ENCODE measurements at places on chromosomes 3 and 15.
A peak's percentile ranks its signal among the peaks of the same experiment; 100 is the strongest.

- DNase-seq, result no peak
Observed at GRCh38 chr15:52559575-52559974, 9.3 kb downstream of the ARPP19 start.

GRCh38 chr3:154356009-154356408, 31.7 kb upstream of the DHX36 start:
- DNase-seq, result no peak

- no peak for DNase-seq
Observed at GRCh38 chr3:147408188-147409100, 721 bp upstream of the ZIC1 start.

DNA sequence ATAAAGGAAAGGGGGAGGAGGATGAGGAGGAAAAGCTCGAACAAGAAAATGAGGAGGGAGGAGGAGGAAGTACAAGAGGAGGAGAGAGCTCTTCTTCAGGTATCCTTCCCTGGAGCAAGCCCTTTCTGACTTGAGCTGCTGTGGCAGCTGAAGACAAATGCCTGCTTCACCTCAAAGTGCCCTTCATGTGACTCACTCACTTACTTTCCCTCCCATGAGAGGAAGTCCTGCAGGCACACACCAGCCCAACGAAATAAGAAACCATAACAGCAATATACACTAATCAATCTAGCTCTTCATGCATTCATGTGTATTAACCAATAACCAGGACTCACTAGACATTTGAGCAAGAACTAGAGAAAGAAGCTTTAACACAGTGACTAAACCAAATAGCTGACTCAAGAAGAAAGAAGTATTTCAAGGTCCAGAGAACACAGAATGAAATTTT, 251.9 kb downstream of the IGSF11 start:
- no peak for DNase-seq

DNA sequence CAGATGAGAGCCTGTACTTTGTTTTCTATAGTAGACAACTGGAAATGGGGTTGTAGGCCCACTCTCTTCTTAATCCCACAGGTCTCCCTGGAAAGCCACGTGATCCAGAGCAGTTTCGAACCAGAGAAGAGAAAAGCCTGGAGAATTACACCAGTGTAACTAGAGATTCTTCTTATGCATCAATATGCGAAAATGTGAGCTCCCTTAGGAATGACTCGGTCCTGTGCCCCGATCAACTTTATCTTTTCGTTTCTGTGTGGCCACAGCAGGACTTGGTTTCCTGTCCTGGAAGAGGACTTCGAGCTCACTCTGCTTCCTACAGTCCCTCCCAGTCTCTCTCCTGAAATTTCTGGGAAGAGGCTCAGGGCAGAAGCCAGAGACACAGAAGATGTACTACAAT, 73.8 kb upstream of the TPM1 start:
- DNase-seq, result no peak

DNA sequence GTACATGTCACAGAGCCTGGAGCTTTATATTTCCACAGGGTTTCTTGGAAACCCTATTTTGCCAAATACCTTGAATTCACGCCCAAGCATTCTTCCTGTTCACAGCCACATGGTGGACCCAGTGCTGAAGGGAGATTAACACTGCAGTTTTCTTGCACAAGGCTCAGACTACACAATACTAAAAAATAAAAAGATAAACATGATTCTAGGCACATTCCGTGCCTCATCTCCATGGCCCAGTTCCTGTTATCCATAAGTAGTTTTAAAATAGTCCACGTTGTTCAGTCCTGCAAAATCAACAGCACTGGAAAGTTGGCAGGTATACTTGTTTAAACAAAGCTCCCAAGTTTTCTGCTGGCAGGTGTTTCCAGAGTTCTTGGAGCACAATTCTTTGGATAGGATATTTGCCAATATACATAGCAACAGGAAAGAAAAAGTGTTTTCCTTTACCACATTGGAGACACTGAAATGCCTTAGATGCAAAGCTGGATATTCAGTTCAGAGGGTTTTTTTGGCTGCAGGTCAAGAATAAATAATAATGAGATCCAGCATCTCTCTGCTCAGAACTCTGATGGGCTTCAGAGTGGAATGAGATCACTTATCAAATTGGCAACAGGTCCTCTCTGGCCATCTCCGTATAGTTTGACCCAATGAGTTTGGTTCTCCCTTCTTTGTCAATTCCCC, 88.1 kb upstream of the TGFBR2 start:
- DNase-seq, result no peak

GRCh38 chr3:13159890-13160289, 86.7 kb upstream of the IQSEC1 start:
- DNase-seq, result no peak

GRCh38 chr3:98564282-98565005, 29.0 kb downstream of the CPOX start:
- DNase-seq, result no peak

GRCh38 chr3:101195951-101196713, 124.2 kb downstream of the IMPG2 start:
- peak; percentile 77 for DNase-seq

DNA sequence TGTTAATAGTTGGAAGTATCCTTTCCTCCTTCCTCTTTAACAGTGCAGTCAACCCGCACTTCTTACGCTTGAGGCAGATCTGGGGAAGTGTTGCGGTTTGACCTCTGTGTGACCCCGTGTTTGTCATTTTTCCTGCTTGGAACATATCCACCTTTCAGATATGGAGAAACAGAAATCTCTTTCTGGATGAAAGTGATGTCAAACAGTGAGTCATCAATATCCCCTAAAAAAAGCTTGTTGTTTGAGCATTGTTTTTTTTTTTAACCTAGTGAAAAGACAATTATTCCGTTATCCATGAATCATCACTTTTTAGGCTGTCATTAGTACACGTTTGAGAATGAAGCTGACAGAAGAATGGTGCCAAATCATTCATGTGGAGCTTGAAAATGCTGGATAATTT, 293.7 kb downstream of the ARPP21 start:
- DNase-seq, result peak; percentile 13

- no peak for DNase-seq
Observed at GRCh38 chr3:122497425-122497824, 17.3 kb downstream of the KPNA1 start.

- no peak for DNase-seq
Observed at GRCh38 chr3:60935709-60936108, 315.5 kb downstream of the FHIT start.

- DNase-seq, result no peak
Observed at GRCh38 chr3:46278816-46279672, 36.8 kb downstream of the CCR3 start.

GRCh38 chr3:126777366-126777765, 73.3 kb downstream of the CHCHD6 start:
- no peak for DNase-seq

- no peak for DNase-seq
Observed at GRCh38 chr15:60695713-60696522, 217.0 kb upstream of the ICE2 start.

DNA sequence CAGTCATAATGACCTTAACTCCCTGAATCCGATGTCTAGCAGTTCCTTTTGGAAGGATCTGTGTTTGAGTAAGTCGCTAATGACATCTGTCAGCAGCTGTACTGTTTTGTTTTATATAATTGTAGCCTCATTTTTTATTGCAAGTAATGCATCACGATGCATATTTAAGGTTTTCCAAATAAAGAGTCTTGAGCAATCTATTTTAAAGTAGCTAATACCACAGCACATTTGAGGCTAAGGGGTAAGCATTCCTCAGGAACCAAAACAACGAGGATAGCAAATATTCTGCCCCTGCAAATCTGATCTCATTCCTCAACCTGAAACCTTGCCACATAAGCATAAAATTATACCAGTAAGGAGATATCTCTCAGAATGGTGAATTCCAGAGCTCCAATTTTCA, 98.7 kb downstream of the TBC1D5 start:
- DNase-seq, result no peak

- no peak for DNase-seq
Observed at GRCh38 chr3:187000711-187001151, 70.4 kb downstream of the ST6GAL1 start.

GRCh38 chr15:71506946-71507345, 303.4 kb upstream of the NR2E3 start:
- no peak for DNase-seq

- no peak for DNase-seq
Observed at GRCh38 chr3:150360966-150361365, 47.1 kb upstream of the TSC22D2 start.

DNA sequence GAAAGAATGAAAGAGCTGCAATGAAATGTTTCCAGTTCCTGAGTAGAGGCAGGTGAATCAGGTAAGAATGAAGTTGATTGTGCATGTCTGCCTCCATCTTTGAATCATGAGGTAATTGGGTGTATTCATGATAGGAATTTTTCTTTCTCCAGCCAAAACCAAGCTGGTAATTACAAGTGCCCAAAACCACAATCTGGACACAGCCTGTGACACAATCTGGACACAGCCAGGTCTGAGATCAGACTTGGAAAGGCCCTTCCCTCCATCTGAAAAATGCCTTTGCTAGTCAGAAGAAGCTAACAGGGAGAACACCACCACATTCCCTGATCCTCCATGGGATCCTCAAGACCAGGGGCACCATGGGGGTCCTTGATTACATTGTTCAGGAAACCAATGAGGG, 338.5 kb upstream of the THBS1 start:
- DNase-seq, result no peak

GRCh38 chr15:52021128-52021671, 2.2 kb downstream of the MAPK6 start:
- DNase-seq, result no peak

GRCh38 chr15:41031232-41032078, 78.2 kb downstream of the CHAC1 start:
- no peak for DNase-seq

DNA sequence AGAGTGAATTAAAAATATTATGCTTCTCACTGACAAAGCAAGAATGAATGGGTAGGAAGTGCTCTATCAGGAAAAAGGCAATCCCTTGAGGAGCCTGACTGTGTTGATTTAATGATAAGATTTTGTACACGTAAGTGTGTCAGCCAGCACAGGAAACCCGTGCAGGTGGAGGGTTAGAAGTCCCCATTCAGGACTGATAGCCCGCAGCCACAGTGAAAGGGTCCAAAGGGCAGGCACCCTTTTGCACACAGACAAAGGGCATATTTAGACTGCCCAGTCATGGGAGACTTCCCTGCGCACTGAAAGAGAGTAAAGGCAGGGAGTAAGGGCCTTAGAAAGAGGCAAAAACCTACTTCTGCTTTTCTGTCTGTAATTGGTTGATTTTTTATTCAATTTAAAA, 26.4 kb upstream of the SKIL start:
- DNase-seq, result no peak
